ENCODE measurements at places on chromosomes 1 and 21.

GRCh38 chr1:79896140-79896539 is 889.6 kb upstream of the ADGRL4 start:
- DNase-seq, result no peak

DNA sequence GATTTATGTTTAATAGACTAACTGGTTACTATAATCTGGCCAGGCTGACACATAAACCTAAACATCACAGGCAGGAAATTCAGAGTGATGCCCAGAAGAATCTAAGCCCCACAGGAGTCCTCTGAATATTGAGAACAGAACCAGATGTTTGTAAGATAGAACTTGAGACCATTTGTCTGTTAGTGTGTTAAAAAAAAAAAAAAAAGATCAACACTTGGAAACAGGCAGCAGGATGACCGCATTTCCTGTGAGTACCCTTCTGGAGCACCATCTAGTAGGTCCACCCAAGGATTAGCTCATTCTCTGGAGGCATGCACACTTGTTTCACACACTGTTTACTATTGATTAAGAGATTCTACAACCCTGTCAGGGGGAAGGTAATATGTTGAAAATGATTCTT is 111.4 kb upstream of the VANGL1 start:
- DNase-seq, result no peak

GRCh38 chr1:66788231-66788939 is 12.7 kb downstream of the INSL5 start:
- peak; percentile 16 for DNase-seq

DNA sequence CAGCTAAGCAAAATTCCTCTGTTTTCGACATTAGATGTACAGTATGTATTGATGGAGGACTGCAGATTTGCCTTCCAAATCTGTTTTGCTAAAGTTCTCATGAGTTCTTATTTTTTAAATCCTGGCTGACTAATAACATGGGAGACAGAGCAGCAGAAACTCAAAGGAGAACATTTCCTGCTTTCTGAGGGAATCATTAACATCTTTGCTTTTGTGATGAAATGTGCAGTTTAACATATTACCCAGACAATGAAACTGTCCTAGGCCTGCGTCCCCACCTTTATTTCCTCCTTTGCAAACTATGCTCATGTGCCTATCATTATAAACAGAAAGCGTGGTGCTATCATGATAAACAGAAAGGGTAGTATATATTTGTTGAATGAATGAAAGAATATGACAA is 149.9 kb downstream of the ZP4 start:
- DNase-seq, result no peak

Data from CD4-positive, alpha-beta T cell (primary cell).